Fibroblast of skin of left biceps (primary cell): ENCODE measurements at places on chromosomes 12 and 14.

DNA sequence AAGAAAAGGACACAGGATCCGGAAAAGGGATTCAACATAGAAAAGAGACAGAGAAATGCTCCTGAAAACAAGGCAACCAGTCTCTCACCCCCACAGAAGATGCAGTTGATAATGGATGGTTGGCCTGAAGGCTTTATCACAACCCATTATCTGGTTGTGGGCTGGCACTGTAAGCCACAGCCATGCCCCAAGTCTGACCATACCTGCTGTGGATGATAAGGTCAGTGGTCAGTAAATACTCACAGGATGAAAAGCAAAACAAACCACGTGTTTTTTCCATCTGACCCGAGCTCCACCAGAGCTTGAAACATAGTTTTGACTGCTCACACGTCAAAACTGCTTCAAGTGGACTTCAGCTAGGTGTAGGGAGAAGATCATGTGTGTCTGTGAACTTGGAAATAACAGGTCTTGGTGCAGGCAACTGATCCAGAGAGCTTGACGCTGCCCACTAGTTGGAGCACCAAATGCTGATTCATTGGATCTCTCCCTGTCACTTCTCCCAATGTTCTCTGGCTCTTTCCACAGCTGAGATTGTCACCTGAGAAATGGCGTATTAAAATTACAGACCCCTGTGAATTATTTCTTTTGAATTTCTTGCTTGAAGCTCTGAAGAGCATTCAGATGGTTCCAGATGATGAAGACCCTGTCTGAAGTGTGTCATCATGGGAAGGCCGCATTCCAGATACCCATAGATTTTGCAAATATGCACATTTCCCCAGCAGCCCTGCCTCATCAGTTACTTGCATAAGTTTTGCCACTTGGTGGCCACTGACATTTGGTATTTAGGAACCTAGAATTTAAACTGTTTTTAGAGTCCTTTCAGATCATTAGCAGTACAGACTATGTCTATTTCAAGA lies 8.5 kb downstream of the TMEM233 start:
- DNase-seq: no peak

DNA sequence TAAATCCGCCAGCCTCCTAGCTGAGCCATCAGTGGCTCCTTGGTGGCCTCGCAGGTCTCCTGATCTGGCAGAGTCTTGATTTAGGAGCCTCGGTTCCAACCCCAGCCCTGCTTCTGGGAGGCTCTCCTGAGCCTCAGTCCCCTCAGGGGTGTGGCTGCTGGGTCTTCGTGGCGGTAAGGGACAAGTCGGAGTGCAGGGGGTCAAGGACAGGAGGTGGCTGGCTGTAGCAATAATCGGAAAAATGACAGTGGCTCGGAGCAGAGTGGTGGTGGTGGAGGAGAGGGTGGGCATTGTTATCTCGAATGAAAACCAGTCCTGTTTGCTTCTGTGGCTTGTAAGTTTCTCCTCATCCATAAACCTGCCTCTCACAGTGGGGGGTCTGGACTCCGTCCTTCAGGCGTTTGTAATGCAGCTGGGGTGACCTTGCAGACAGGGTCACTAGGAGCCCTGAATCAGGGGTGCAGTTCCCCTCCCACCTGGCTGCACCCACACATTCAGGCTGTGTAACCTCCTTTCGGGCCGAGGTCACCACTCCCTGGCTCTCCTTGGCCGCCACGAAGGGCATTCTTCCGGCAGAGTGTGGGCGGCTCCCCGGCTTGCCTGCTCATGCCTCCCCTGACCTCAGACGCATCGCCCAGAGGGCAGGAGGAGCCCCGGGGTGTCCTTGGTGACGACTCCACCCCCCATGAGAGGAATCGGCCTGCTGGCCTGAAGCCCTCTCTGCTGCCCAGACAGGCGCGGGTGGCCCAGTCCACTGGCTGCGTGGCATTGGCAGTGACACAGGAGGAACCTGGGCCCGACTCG lies 8.1 kb downstream of the BCL7A start:
- no peak for DNase-seq

- DNase-seq: no peak
Observed at GRCh38 chr12:96143392-96143791, 50.8 kb upstream of the ELK3 start.

DNA sequence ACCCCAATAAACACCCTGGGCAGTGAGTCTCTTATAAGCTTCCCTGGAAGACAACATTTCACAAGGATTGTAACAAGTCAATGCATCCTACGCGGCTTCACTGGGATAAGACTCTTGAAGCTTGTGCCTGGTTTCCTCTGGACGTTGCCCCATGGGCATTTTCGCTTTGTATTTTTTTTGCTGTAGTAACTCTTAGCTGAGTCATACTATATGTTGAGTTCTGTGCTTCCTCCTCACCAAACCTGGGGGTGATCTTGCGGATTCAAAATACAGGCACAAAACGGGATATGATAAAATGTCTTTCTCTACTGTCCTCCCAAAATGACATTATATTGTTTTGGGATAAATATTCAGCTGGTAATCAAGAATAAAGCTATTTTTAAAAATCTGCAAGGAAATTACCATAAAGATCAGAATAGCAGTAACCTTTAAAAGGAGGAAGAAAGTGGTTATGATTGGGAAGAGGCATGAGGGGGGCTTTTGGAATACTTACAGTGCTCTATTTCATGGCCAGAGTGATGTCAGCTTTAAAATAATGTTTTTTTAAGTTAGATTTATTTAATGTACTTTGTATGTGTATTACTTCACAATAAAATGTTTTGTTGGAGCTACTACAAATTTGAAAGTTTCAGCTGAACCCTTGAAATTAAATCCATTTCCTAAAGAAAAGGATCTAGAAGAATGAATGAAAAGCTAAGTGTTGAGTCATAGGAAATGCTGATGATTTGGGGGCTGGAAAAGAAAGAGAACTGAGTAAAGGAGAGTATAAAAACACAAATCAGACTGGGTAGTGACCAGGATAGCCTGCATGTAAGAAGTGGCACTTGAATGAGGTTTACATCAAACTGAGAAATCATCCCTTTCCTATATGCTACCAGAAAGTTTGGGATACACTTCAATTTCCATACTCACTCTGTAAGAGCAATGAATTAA lies 14.7 kb downstream of the BTBD7 start:
- DNase-seq: no peak

DNA sequence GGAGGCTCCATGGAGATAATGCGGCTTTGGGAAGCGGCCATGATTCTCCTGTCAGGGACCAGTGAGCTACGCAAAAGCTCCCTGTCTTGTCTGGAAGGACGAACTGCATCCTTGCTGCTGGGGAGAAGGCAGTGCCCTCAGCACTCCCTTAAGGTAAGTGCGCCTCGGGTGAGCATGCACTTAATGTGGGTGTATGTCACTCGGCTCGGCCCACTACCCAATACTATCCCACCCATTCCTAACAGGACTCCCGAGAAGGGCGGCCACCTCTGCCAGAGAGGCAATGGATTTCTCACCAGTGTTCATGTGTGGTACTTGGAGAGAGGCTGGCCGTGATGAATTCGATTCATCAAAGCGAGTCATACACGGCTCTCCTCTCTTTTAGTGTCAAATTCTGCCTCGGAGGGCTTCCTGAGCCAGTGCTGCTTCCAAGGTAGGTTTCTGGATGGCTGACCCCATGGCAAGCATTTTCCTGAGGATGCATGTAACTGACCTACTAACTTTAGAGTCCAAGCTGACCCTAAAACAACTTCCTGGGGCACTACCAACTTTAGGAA lies 151.7 kb upstream of the RTL1 start:
- no peak for DNase-seq

DNA sequence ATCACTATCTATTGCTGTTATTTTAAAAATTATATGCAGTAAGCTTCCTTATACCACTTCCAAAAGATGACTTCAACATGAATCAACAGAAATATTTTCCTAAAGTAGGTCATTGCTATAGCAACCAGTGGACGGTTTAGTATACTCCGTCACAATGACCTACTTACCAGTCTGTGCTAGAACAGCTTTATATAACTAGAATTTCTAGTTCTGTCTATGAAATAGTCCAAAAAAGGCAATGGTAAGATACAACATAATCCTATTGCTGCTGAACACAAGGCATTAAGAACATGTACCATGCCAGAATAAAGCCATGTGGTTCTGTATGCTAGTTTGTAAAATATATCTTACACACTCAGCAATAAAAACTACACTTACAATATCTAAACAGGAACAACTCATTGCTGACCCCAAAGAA lies 40.7 kb upstream of the MTERF2 start:
- DNase-seq: peak; percentile 86

DNA sequence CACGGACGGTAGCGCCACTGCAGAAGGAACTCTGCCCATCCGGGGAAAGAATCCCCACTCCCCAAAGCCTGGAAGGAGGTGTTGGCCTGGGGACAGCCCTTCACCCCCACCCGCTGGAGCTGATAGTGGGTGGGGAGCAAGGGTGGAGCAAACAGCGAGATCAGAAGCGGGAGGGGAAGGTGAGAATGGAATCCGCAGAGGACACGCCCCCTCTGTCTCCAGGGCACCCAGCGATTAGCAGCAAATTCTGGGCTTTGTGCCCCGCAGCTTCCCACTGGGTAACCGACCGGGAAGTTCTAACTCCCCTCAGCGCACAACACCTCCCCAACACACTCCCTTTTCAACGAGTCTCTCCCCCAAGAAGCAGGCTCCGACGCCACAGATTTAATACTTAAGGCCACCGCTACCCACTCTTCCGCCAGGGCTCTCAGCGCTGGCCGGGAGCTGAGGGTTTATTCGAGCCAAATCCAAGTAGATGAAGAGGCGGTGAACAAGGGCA lies 1.4 kb downstream of the SLC25A29 start:
- no peak for DNase-seq

GRCh38 chr12:54286042-54287030 lies 5.8 kb downstream of the HNRNPA1 start:
- no peak for DNase-seq

DNA sequence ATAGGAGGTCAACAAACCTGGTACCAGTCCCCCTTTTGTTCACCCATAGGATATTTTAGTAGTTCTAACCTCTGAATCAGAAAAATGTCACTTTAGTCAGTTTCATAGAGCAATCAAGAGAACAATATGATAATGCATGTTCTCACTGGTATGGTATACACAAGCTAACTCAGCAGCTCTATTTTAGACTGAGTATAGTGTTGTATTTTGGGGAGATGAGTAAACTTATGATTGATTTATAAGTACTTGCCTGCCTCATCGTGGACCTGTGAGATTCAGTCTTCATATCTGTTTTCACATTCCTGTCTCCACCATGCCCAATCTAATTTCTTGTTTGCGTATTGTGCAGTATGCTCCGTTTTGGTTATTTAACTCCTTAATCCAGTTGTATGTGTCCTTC lies 20.9 kb downstream of the COX16 start:
- DNase-seq: no peak

DNA sequence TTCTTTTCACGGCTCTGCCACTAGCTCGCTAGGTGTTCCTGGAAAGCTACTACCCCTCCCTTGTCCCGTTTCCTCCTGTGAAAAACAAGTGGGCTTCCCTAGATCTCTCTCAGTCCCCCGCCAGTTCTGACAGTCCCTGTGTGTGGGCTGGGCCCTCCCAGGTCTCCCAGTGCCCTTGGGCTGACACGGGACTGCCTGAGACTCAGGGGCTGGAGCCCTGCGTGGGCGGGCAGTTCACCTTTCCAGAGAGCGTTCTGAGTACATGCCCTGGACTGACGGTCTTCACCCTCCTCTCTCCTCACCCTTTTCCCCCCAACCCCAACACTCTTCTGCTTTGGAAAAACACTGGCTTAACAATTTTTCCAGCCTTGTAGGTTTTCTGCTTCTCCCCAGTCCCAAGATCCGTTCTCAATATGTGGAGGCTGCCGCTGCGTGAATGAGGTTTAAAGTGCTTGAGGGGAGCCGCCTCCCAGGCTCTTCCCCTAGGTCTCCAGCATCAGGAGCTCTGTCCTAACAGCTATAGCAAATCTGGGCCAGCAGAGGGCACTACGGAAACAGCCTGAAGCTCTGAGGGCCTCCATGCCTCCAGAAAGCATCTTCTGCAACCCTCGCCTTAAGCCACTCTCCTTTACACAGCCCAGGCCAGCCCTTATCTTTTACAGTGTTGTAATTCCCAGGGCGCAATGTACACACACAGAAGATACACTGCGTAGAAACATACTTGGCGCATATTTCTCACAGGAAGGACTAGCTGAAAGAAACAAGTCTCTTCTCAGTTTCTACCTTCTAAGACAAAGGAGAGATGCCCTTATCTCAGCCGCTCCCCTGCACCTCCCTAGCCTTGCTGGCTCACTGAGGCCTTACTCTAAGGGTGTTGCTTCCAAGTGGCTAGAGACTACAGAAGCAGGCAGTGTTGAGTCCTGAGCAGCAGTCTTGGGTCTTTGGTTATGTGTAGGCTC lies 10.4 kb upstream of the DCD start:
- no peak for DNase-seq

DNA sequence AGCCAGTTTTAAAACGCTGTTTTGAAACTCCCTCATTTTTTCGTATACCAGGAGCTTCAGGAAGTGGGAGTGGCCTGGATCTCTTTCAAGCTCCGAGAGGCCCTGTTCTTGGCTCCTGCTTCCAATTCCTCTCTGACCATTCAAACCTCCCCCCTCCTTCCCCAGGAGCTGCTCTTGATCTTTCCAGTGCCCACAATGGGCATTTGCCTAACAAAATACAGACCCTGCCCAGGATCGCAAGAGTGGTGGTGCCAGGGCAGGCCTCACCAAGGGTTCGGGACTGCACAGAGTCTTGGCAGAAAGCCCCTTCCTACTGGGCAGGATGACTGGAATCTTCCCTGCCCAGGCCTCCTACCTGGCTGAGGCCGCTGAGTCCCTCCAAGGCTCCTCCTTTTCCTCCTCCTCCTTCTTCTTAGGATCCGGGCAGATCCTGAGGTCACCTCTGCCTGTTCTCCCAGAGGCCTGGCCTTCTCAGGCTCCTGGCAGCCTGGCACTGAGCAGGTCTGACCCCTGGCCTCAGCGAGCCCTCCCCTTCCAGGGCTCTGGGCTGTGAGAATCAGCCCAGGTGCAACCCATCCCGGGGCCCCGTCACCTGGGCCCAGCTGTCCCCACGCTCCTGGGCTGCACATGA lies 46.9 kb upstream of the NOS1 start:
- peak; percentile 13 for DNase-seq

GRCh38 chr12:130948136-130948535 lies 5.6 kb upstream of the ADGRD1 start:
- no peak for DNase-seq

DNA sequence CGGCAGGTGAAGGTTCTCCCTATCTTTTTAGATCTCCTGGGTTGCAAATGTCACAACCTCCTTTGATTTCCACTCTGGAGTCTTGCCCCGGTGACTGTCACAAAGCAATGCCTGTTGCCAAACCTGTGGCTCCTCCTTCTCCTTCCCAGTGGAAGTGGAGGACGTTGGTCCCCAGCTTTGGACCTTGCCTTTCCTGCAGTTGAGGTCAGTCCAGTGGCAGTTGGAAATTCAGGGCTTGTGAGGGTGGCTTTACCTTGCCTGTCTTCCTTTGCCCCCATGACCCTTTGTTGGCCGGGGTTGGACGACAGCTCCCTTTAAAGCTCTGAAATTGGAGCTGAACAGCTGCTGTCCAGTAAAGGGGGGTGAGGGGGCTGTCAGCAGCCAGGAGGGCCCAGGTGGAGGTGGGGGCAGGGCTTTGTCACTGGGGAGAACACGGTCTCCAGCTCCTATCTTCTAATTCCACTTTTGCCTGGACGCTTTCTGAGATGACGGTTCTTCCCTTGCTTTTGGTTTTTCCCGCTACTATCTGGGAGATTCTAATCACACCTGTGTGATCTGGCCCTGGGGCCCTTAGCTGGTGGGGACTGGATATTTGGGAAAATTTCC lies 4.1 kb downstream of the TEAD4 start:
- no peak for DNase-seq

GRCh38 chr12:15270591-15270990 lies 49.4 kb upstream of the RERG start:
- no peak for DNase-seq
